Sciatic nerve (tissue), 2 donors: ENCODE measurements at places on chromosomes 11 and 22. TPM values are rescaled to one million over a fixed set of nuclear protein-coding genes. Genes with fewer than 3 reads are reported as not detected.
A peak's percentile ranks its signal among the peaks of the same experiment; 100 is the strongest.

The TMPRSS6 gene
- total RNA-seq, result not detected

The ZNF202 gene
- total RNA-seq, result 10.7 TPM

The GAS2 gene
- 22.1 TPM for total RNA-seq

The SHANK2 gene
- total RNA-seq, result 3.7 TPM

The CHRM1 gene
- not detected for total RNA-seq

The MOGAT2 gene
- total RNA-seq, result 0.18 TPM

- DNase-seq, result no peak
Measured at GRCh38 chr11:96969251-96969650, 579.4 kb downstream of the JRKL start.

- DNase-seq, result no peak
Measured at GRCh38 chr11:66012371-66012945, 650 bp downstream of the CST6 start.

GRCh38 chr11:38824573-38824972, 2226.5 kb upstream of the RAG2 start:
- DNase-seq, result no peak

DNA sequence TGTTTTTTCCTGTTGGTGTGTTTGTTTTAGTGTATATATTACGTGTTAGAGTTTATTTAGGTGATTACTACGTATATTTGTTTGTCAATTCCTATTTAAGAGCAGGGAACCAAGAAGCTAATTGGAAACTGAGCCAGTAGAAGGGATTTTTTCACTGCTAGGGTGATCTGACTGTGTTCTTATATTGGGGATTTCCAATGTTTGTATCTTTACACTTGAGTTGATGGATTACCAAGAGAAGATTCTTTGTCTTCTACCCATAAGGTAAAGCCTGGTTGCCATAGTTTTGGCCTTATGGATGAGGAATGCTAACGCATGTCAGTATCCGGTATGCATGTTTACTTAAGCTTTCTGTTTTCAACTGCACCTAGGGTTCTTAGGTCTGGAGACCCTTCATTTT, 35.6 kb downstream of the SIK2 start:
- DNase-seq, result no peak

DNA sequence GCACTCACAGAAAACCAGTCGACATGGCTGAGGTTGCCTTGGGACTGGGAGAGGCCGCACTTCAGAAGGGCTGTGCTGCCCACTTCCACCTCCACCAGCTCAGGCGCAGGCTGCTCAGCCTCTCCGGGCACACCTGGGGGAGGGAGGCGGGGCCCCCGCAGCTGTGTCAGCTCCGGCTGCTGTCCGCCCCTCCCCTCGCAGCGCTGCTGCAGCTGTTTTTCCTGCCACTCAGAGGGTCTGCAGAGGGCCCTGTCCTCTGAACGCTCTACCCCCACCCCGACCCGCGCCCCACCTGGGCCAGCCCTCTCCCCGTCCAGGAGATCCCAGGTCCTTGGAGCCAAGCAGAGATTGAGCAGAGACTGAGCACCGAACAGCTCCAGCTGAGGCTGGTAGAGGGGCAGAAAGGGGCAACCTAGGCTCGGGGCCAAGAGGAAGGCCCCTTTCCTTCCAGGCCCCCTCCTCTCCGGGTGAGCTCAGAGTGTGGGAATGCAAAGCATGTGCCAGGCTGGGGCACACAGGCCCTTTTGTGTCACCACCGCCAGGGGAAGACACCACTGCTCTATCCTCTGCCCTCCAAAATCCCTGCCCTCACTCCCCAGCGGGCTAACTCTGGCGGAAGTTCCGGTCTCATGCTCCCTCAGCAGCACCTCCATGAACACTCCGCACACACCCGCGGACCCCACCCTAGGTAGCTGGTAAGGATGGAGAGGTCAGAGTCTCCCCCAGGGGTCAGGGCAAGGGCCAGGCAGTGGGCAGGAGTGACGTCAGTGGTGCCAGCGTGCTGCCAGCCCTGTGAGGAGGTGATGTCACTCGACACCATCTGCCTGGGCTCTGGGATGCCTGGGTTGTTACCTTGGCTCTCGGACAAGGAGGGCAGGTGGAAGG, 1.6 kb downstream of the MCAM start:
- DNase-seq, result peak; percentile 72

DNA sequence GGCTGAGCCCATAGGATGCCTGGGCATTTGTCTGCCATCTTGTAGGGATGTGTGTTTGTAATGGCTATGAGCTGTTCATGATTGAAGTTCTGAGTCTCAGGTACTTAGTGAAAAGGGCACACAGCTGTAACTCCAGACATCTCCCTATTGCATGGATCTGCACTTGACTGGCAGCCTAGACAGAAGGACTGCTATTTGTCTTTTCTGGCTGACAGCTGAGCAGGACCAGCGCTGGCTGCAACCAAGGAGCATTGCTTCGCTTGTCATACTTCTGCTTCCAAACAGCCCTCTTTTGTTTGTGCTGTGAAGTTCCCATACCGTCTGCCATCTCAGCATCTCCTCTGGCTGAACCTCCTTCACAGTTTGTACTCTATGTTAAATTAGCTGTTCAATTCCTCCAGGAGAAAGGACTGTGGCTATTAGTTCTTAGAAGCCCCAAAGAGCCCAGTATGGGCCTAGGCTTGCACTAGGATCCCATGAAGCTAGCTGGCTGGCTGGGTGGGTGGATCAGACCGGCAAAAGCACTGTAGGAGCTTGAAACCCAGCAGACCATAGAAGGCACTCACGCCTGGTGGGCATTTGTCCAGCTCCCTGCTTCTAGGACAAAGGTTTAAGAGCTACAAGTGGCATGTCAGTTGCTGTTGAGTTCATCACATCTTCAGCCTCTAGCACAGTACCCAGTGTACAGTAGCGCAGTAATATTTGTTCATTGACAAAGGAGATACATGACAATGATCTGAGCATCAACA, 20.4 kb downstream of the HIRA start:
- DNase-seq, result no peak

DNA sequence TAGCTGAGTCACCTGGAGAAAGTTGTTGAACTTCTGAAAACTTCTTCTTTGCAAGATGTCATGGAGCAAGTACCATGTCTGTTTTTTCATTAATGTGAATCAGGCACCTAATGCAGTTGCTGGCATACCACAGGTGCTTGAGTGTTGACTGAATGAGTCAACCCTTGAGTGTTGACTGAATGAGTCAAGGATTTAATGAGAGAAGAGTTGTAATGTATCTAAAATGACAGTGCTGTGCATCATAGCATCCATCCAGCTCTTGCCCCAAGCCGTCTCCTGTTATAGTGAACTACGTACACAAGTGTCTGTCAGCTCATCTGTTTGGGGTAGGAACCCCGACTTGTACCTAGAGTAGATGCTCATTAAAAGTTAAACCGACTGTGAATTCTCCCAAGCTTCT, 93.1 kb downstream of the CWC15 start:
- no peak for DNase-seq

DNA sequence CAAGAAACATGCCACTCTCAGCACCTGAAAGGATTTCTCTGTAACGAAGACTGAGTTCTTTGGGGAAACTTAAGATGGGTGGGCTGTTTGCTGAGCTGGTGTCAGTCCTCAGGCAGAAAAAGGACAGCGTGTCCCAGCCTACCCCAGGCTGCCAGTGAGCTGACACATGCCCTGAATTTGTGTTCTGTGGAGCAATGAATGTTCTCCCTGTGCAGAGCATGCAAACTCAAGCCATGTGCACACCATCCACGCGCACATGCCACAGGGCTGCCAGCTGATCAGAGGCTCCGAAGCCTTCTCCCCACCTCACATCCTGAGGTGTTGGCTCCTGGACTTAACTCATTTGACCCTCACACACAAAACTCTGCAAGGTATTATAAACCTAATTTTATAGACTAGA, 104.9 kb downstream of the KCNC1 start:
- DNase-seq, result no peak

DNA sequence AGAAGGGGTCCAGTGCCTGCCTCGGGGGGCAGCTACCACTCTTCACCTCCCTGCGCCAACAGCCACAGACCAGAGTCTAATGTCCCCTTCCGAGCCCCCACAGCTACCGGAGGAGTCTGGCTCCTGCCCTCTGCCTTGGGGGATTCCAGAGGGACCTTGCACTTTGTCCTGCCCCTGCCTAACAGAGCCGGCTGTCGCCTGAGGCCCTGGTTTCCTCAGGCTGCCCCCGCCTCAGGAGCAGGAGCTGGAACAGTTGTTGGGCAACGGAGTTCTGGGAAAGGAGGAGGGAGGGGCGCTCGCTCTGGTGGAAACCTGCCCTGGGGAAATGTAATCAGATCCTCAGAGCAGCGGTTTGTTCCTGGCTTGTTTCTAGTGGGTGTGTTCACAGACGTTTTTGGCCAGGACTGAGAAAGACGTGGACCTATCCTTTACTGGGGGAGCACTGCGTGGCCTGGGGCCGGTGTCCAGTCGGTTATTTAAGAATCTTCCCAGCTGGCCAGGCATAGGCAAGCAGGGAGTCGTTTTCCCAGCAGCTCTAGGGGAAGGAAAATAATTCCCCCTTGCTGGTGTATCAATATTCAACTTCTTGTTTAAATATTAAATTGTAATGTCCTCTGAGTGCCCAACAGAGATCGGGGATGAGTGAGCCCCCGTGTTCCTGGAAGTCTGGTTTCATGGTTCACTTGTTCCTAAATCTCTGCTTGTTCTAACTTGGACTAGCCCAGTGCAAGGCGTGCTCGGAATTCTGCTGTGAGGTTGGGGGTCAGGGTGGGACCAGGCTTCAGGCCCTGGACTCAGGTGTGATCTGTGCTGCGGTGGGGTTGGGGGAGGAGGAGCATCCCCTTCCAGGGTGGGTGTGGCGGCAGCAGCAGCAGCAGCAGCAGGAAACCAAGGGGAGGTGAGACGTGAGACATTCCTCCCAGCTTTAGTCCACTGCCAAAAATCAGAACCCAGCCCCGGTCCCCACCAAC, 32.1 kb downstream of the A4GALT start:
- DNase-seq, result peak; percentile 91

DNA sequence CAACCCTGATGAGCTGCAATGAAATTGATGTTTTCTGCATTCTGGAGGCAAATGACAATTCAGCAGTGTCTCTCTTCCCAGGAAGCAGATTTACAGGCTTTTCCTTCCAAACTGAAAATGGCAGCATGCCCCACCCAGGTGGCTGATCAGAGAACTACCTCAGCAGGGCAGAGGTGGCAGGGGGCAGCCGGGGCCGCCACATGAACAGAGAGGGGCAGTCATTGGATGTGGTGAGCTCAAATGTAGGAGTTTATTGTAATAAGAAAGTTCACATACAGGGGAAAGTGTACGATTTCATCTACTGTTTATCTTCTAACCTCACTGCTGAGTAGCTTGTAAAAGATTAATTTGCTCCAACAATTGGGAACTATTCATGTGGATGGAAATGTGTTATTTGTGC, 15.7 kb upstream of the PARVA start:
- DNase-seq, result no peak

DNA sequence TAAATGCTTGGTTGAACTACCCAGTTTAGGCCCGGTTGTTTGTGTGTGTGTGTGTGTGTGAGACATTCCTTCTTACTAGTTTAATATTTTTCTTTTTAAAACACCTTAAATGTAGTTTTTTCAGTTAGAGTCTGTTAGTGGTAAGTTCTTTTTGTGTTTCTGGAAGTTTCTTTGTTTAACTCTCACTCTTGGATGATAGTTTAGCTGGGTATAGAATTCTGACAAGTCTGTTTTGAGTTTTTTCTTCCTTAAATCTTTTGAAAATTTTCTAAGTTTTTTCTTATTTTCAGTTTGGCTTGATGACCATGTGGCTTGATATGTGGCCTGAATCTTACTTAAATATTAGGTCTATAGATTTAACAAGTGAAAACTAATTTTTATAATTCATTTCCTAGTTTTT, 60.1 kb downstream of the PDE3B start:
- no peak for DNase-seq

GRCh38 chr11:55658608-55659007, 3.4 kb upstream of the OR4C6 start:
- no peak for DNase-seq

GRCh38 chr11:20031155-20032001, 128.9 kb downstream of the DBX1 start:
- no peak for DNase-seq

GRCh38 chr11:34915136-34916014, 804 bp downstream of the APIP start:
- no peak for DNase-seq

GRCh38 chr22:29784451-29785361, 17.5 kb downstream of the UQCR10 start:
- DNase-seq, result no peak
